Cardiac muscle cell (in vitro differentiated cells and primary cell): ENCODE measurements at places on chromosomes 5 and 9.

- H3K36me3 ChIP-seq, result no peaks in the 10 kb centered on the region
- H3K27ac ChIP-seq, result no peak overlapping the region
- no peaks in the 10 kb centered on the region for H3K27me3 ChIP-seq
- no peak overlapping the region for H3K4me3 ChIP-seq
These were observed 28.5 kb downstream of the GLRA1 start for GRCh38 chr5:151896031-151896691.

- peak; percentile 66 for DNase-seq
- no peak overlapping the region for H3K4me3 ChIP-seq
- H3K36me3 ChIP-seq, result no peaks in the 10 kb centered on the region
- no peak overlapping the region for H3K27ac ChIP-seq
These were observed 43.4 kb upstream of the EXOC3 start for GRCh38 chr5:399296-400281.

- H3K27ac ChIP-seq, result no peak overlapping the region
- H3K4me1 ChIP-seq, result peaks cover 6% of the 10 kb centered on the region
- no peaks in the 10 kb centered on the region for H3K36me3 ChIP-seq
- no peak overlapping the region for H3K4me3 ChIP-seq
These were observed 9.3 kb downstream of the NKD2 start for GRCh38 chr5:1017691-1018455.

DNA sequence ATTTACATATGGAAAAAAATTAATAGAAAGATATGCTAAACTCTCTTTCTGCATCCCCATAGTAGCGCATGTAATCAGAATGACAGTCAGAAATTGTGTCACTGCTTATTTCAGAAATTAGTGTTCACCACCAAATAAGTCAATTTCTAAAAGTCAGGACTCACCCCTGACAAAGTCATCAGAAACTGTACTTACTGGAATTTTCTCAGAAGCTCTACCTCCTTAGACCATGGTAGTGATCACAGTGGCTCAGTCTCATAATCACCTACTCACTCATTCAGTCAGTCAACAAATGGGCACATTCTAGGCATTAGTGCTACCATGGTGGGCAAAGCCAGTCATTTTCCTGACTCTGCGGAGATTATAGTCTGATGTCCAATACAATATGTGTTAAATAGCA is 22.0 kb downstream of the THBS4 start:
- peaks cover 5% of the 10 kb centered on the region for H3K4me1 ChIP-seq
- no peak overlapping the region for H3K27ac ChIP-seq
- no peaks in the 10 kb centered on the region for H3K27me3 ChIP-seq
- DNase-seq, result no peak
- no peak overlapping the region for H3K4me3 ChIP-seq
- no peaks in the 10 kb centered on the region for H3K36me3 ChIP-seq

- no peak overlapping the region for H3K27ac ChIP-seq
- no peaks in the 10 kb centered on the region for H3K4me1 ChIP-seq
- H3K27me3 ChIP-seq, result no peaks in the 10 kb centered on the region
- DNase-seq, result no peak
These were observed 15.6 kb upstream of the DAB2 start for GRCh38 chr5:39440192-39440957.

DNA sequence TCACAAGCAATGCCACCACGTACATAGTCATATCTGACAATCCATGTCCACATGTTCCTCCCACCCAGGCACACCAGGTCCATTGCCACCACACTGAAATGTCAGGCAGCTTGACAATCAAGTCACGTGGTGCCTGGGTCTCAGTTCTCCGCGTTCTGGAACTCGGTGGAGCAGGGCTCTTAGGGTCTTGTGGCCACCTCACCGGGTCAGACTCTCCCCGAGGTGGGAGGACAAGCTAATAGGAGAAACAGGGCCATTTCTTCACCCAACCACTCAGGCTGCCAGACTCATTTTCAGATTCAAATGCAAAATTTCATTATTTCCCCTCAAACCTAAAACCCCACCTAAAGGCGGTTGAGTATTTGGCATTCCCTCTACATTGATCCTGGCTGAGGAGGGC is 200.5 kb upstream of the GAS1 start:
- H3K27me3 ChIP-seq, result no peaks in the 10 kb centered on the region
- no peak overlapping the region for H3K4me3 ChIP-seq
- no peaks in the 10 kb centered on the region for H3K4me1 ChIP-seq

DNA sequence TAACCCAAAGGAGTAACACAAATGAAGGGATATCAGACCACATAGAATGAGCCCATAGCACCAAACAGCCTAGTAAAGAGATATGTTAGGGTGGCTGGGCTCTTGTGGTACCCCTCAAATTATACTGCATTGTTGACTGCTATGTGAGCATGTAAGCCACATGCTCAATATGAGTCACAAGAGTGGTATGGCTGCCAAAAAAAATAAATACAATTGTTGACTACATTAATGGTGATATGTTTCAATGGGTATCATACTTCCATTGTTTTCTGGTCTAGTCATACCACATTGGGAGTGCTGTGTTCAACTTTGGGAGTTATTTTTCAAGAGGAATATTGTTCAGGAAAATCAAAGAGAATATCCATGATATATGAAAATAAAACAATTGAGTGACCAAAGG is 162.4 kb upstream of the PIK3R1 start:
- no peaks in the 10 kb centered on the region for H3K27me3 ChIP-seq
- no peaks in the 10 kb centered on the region for H3K36me3 ChIP-seq
- no peak overlapping the region for H3K4me3 ChIP-seq
- peak; percentile 20 for DNase-seq
- peaks cover 15% of the 10 kb centered on the region for H3K4me1 ChIP-seq
